ENCODE measurements at places on chromosomes 11 and 22.

- DNase-seq = no peak
These were observed 33.9 kb upstream of the POLA2 start for GRCh38 chr11:65227879-65228278.

DNA sequence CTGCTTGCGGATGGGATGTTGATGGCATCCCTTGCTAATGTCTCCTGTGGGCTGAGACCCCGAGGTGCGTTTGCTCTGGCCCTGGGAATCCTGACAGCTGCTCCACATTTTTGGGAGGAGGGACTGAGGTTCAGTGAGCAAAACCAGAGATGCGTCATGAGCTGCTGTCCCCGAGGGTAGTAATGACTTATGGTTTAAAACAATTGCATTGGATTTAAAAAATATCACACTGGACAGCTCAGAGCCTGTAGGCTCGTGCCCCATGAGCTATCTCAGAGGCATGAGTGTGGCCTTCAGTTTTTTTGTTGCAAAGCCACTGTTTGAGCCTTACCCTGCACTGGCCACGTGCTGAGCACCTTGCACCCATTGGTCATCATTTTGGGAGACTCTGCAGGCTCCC, 20.9 kb upstream of the PARVG start:
- DNase-seq = no peak

DNA sequence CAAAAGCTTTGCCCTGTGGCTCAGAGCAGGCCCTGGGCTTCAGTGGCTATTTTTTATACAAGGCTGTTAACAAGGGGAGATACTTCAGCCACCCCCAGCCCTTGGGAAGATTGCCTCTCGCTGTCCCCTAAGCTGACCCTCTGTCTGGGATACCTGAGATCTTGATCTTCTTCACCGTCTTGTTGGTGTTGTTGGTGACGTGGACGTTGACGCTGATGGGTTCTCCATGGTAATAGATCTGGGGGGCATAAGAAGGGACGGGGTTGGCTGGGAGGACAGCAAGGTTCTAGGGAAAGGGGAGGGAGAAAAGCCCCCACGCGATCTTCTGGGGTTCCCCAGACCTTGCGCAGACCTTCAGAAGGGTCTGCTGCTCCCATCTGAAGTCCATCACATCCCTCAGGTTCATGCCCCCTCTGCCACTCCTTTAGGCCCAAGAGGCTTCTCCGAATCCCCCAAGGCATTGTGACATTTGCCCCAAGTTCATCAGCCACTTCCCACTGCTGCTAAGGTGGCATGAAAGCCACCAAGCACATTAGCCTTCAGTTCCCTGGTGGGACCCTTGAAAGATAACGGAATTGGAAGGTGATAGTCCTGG, 36.7 kb downstream of the TPBGL start:
- DNase-seq = no peak

DNA sequence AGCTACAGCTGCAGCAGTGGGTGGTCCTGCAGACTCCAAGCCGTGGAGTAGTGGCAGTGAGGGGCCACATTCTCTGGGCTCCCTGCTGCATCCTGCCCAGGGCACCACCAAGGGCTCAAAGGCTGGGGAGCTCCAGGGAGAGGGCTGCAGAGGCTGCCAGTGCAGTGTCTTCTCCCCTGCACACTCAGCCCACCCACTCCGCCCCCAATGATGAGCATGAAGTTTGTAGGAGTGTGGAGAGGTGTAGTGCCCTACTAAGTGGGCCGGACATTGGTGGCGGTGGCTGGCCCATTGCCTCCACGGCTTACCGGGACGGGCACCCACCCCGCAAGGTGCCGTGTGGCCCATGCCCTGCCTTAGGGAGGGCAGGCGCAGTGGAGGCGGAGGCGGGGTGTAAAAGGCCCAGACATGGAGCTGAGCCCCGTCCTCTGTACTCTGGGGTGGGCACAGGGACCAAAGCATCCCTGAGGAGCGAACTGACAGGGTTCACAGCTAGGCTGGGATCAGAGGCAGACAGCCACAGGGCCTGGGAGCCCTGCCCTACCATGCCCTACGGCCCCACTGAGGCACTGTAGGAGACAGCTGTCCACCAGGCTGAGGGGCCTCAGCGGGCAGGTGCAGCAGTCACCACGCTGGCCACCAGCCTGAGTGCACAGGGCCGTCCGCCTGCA, 18.9 kb downstream of the ARVCF start:
- no peak for DNase-seq

DNA sequence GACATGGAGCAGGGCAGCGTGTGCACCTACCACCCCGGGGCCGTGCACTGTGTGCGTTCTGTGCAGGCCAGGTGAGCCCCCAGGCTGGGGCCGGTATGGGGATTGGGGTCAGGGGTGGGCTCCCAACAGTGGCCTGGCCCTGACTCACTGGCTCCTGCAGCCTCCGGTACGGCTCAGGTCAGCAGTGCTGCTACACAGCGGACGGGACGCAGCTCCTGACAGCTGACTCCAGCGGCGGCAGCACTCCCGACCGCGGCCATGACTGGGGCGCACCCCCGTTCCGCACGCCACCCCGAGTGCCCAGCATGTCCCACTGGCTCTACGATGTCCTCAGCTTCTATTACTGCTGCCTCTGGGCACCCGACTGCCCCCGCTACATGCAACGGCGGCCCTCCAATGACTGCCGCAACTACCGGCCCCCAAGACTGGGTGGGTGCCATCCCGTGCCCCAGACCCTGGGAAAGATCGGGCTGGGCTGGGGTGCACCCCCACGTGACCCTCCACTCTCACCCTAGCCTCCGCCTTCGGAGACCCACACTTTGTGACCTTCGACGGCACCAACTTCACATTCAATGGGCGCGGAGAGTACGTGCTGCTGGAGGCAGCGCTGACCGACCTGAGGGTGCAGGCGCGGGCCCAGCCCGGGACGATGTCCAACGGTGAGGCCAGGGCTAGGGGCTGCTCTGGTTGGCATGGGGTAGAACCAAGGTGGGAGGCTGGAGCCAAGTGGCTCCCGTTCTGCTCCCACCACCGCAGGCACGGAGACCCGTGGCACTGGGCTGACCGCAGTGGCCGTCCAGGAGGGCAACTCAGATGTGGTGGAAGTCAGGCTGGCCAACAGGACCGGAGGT, 4.4 kb downstream of the SUSD2 start:
- DNase-seq = no peak

DNA sequence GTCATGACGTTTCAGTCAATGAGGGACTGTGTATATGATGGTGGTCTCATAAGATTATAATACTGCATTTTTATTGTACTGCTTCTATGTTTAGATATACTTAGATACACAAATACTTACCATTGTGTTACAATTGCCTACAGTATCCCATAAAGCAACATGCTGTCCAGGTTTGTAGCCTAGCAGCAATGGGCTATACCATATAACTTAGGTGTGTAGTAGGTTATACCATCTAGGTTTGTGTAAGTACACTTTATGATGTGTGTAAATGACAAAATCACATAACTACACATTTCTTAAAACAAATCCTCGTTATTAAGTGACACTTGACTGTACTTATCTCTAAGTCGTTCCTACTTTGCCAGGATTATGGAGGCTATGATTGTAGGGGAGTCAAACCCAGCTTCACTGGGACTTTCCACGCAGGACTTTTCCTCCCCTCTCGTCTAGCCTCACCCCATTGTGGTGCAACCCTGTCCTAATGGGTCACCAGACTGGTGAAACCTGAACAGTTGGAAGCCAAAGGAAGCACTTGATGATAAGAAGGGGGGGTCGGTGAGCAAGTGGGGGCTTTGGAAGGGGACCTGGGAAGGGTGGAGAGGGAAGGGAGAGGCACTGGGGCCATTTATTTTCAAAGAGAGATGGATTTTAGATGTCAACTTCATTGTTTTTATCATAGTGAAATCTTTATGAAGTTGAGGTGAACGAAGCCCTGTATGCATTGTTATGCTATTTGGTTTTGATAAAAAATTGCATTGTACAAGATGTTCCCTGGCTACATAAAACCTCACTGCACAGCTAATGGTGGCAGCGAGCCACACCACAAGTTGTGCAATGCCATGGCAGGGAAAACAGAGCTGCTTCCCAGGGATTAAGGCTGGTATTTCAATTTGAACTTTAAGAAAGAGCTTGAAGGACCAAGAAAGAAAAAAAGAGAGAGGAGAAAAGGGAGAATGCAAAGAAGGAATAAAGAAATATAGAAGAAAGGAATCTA, 129.1 kb downstream of the EHF start:
- DNase-seq = no peak

DNA sequence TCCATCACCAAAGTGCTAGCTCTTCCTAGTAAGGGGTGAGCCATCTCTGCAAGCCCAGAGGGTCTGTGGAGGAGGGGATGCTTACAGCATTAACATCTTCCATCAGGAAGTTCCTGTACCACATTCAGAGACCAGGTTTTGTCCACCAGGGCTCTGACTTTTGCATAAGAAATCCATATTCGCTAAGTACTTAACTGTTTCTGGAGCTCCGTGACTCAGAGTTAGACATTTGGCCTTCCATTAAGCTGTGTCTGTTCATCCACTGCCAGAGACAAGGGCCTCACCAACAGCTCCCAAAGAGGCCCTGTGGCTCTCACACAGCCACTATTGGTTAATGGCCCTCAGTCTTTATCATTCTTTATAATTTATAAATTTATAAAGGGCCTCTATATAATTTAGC, 144.6 kb downstream of the ADAMTS15 start:
- no peak for DNase-seq

DNA sequence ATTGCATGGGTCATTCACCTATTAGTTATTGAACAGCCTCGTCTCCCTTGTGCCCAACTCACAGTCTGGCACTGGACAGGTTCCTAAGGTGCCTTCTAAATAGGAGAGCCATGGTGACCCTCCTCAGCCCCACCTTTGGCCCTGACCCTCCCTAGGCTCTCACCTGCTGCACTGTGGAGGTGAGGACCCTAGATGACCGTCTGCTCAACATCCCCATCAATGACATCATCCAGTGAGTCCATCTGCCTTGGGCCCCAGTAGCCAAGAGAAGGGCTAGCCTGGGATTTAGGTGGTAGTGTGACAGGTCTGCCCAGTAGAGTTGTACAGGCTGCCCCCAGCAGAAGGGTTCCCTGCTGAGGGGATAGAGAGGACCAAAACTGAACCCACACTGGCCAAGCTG, 13.6 kb downstream of the UCP2 start:
- DNase-seq = no peak

DNA sequence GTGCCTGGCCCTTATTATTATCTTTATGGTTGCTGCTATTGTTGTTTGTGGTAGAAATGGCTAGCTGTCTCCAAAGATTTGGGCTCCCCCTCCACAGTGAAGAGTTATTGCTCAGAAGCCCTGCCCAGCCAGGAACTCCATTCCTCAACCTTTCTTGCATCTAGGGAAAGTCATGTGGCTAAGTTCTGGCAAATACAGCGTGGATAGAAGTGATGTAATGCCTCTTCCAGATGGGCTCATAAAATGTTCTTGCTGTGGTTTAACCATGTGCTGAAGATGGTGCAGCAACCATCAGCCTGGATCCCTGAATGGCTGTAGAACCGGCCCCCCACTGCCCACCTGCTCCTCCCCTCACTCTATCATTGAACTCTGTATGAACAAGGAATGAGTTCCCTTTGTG, 203.5 kb upstream of the E2F8 start:
- no peak for DNase-seq

- DNase-seq = no peak
These were observed 655.6 kb upstream of the CNTN5 start for GRCh38 chr11:98365190-98365589.

DNA sequence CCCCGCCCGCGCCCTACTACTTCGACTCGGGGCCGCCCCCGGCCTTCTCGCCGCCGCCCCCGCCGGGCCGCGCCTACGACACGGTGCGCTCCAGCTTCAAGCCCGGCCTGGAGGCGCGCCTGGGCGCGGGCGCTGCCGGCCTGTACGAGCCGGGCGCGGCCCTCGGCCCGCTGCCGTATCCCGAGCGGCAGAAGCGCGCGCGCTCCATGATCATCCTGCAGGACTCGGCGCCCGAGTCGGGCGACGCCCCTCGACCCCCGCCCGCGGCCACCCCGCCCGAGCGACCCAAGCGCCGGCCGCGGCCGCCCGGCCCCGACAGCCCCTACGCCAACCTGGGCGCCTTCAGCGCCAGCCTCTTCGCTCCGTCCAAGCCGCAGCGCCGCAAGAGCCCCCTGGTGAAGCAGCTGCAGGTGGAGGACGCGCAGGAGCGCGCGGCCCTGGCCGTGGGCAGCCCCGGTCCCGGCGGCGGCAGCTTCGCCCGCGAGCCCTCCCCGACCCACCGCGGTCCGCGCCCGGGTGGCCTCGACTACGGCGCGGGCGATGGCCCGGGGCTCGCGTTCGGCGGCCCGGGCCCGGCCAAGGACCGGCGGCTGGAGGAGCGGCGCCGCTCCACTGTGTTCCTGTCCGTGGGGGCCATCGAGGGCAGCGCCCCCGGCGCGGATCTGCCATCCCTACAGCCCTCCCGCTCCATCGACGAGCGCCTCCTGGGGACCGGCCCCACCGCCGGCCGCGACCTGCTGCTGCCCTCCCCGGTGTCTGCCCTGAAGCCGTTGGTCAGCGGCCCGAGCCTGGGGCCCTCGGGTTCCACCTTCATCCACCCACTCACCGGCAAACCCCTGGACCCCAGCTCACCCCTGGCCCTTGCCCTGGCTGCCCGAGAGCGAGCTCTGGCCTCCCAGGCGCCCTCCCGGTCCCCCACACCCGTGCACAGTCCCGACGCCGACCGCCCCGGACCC, 17.4 kb upstream of the ACR start:
- DNase-seq = no peak
